Muscle of leg (tissue), 16 donors: ENCODE measurements at places on chromosomes 1 and 21. TPM values are rescaled to one million over a fixed set of nuclear protein-coding genes. Genes with fewer than 3 reads are reported as not detected.
A peak's percentile ranks its signal among the peaks of the same experiment; 100 is the strongest.

DNA sequence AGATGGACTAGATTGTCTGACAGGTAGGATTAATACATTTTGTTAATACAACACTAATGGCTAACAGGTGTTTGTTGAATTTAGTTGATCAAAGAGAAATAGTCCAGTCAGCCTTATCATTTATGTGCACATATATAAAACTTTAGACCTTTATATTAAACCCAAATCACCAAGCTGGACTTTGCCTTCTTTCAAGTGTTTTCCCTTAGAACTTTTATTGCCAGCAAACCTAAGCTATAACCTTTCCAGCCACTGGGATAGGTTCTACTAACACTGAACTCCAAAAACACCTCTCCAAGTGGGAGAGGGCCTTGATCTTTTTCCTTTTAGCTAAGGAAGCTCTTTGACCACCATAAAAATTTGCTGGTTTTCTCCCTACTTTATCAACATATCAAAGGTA lies 345.9 kb downstream of the PDE4B start:
- H3K36me3 ChIP-seq = no peaks in the 10 kb centered on the region
- no peaks in the 10 kb centered on the region for H3K4me1 ChIP-seq
- no peaks in the 10 kb centered on the region for H3K27me3 ChIP-seq
- no peak for DNase-seq

Gene CCDC185
- not detected for total RNA-seq

GRCh38 chr1:167455786-167456446 lies 62.4 kb downstream of the CD247 start:
- DNase-seq = peak; percentile 56
- H3K4me1 ChIP-seq = peaks cover 11% of the 10 kb centered on the region
- H3K36me3 ChIP-seq = no peaks in the 10 kb centered on the region
- peak overlapping the region; percentile 77 for H3K4me3 ChIP-seq
- peaks cover 26% of the 10 kb centered on the region for H3K27me3 ChIP-seq
- peak overlapping the region; percentile 86 for H3K27ac ChIP-seq

Gene NPPA
- 0.93 TPM for total RNA-seq

Gene MEGF6
- total RNA-seq = 20.8 TPM

Gene HOOK1
- total RNA-seq = 1.9 TPM

Gene IVNS1ABP
- 52.2 TPM for total RNA-seq

- peaks cover 8% of the 10 kb centered on the region for H3K36me3 ChIP-seq
- H3K27ac ChIP-seq = no peak overlapping the region
- H3K4me1 ChIP-seq = peaks cover 23% of the 10 kb centered on the region
- DNase-seq = peak; percentile 13
Measured at GRCh38 chr1:17440074-17440826, 773 bp upstream of the RCC2 start.

Gene TRAF3IP3
- total RNA-seq = 1.4 TPM

DNA sequence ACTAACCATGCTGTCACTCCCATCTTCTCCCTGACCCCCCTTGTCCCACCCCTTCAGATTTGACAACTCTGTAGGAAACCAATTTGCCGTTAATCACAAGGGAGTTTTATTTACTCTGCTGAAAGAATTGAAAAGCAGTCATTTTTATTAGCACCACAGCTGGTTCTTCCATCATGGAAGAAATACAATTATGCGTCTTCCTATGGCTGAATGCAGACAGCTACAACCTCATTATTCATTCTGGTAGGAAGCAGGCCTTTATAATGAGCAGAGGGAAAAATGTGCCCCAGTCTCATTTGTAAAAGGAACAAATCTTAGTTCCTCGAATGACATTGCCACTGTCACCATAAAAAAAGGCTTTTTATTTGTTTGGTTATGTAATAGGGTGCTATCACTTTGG lies 35.2 kb downstream of the JUN start:
- H3K36me3 ChIP-seq = no peaks in the 10 kb centered on the region
- no peaks in the 10 kb centered on the region for H3K27me3 ChIP-seq
- no peaks in the 10 kb centered on the region for H3K4me1 ChIP-seq
- H3K4me3 ChIP-seq = no peak overlapping the region

DNA sequence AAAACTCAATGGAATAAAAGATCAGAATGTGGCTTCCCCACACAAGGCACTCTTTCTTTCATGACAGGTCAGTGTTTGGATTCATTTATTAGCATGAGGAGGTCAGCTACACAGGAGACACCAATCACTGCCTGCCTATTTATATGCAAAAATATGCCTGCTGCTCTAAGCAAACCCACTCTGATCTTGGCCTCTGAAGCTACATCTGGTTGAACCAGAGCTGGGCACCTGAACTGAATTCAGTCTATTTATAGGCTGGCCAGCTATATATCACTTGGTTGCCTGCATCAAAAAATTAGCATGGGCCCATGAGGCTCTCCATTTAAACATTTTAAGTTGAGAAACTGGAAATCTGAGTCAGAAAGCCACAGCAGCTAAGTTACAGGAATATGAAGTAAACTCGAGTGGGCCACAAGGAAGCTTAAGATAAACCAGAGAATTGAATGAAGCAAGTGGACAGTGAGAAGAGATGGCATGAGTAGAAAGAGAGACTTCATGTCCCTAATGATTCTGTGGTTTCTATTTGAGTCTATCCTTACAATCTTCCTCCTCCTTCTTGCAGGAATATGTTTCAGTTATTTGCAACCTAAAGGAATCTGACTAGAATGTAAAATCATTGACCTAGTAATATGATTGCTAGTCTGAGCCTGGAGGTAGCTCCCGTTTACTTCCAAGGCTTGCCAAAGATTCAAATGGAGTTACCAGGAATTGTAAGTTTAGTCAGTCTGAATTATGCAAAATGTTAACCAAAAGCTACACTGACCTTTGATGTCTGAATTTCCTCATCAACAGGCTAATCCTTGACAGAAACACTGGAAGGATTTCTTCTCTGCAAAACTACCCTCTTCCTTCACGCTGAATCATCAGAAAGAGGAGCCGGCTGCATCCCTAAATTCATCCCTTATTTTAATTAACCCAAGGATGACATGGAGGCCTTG lies 17.7 kb downstream of the DDAH1 start:
- H3K27ac ChIP-seq = no peak overlapping the region
- peak; percentile 21 for DNase-seq
- no peak overlapping the region for H3K4me3 ChIP-seq
- no peaks in the 10 kb centered on the region for H3K36me3 ChIP-seq

Gene SLC25A34
- total RNA-seq = 5.8 TPM

Gene BRDT
- total RNA-seq = not detected

GRCh38 chr1:213094446-213094845 lies 43.4 kb downstream of the RPS6KC1 start:
- H3K36me3 ChIP-seq = no peaks in the 10 kb centered on the region
- DNase-seq = no peak
- H3K4me1 ChIP-seq = no peaks in the 10 kb centered on the region
- H3K4me3 ChIP-seq = no peak overlapping the region

Gene LENEP
- 0.40 TPM for total RNA-seq

Gene APCS
- total RNA-seq = not detected

Gene ORC1
- 2.9 TPM for total RNA-seq

Gene C1orf115
- total RNA-seq = 11.1 TPM

GRCh38 chr1:6743189-6744101 lies 41.8 kb upstream of the CAMTA1 start:
- peak; percentile 89 for DNase-seq
- H3K4me1 ChIP-seq = peaks cover 7% of the 10 kb centered on the region
- H3K36me3 ChIP-seq = no peaks in the 10 kb centered on the region

DNA sequence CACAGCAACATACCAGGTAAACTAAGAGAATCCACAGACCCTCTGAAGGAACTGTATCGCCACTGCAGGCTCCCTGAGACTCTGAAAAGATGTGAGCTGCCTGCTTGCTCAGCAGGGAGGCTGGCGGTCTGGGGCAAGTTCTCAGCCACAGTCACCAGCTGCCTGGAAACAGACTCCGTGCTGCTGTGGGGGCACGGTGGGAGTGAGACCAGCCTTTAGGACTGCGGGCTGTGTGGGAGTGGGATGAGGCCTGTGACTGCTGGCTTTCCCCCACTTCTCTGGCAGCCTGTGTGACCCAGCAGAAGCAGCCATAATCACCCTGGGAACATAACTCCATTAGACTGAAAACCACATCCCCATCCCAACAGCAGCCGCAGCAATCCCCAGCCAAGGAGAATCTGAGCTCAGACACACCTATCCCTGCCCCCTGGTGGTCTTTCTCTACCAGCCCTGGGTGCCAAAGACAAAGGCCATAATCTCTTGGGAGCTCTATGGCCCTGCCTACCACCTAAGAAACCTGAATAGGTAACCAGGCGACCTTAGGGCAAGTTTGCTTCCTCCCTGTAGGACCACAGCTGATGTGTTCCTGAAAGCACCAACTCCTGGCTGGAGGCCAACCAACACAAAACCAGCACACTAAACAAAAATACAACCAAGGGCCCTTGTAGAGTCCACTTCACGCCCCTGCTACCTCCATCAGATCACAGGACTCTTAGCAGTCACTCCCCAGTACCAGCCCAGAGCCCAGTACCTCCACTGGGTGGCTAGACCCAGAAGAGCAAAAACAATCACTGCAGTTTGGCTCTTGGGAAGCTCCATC lies 151.5 kb downstream of the SMYD3 start:
- H3K4me3 ChIP-seq = no peak overlapping the region
- H3K27me3 ChIP-seq = no peaks in the 10 kb centered on the region
- H3K4me1 ChIP-seq = no peaks in the 10 kb centered on the region
- no peak for DNase-seq
- no peaks in the 10 kb centered on the region for H3K36me3 ChIP-seq

- no peak for DNase-seq
- no peak overlapping the region for H3K27ac ChIP-seq
- H3K4me1 ChIP-seq = no peaks in the 10 kb centered on the region
- H3K27me3 ChIP-seq = no peaks in the 10 kb centered on the region
- no peak overlapping the region for H3K4me3 ChIP-seq
Measured at GRCh38 chr1:69038379-69038778, 529.3 kb upstream of the LRRC7 start.

DNA sequence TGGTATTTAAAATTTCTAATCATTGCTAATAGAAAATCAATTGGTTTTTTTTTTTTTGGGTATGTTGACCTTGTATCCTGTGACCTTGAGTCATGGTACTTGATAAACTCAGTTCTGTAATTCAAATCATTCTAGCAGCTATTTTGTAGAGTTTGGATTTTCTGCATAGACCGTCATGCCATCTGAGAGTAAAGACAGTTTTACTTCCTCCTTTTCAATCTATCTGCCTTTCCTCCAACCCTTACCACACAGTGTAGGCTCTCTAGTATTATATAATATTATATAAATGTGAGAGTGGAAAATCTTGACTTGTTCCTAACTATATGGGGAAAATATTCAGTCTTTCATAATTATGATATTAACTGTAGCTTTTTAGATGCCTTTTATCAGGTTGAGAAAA lies 7.0 kb downstream of the TDRD5 start:
- H3K36me3 ChIP-seq = no peaks in the 10 kb centered on the region
- no peaks in the 10 kb centered on the region for H3K4me1 ChIP-seq
- H3K4me3 ChIP-seq = no peak overlapping the region
- peaks cover 2% of the 10 kb centered on the region for H3K27me3 ChIP-seq
- DNase-seq = no peak
- H3K27ac ChIP-seq = no peak overlapping the region

DNA sequence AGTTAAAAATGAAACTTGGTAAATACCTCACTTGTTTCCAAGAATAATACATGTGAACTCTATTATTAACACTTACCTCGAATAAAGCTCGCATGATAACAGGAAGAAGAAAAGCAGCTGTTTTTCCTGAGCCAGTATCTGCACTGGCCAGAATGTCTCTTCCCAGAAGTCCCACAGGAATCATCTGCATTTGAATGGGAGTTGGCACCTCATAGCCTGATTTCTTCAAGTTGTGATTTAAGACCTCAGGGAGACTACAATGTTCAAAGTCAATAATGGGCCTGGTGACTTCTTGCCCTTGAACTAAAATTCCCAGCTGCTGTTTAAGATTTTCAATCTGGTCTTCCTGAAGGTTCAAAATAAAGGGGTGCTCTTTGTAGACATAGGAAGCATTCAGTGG lies 3.8 kb downstream of the DDX59 start:
- H3K4me1 ChIP-seq = peaks cover 6% of the 10 kb centered on the region
- no peaks in the 10 kb centered on the region for H3K27me3 ChIP-seq
- peaks cover 32% of the 10 kb centered on the region for H3K36me3 ChIP-seq
- no peak overlapping the region for H3K4me3 ChIP-seq
- H3K27ac ChIP-seq = no peak overlapping the region
- DNase-seq = peak; percentile 67

DNA sequence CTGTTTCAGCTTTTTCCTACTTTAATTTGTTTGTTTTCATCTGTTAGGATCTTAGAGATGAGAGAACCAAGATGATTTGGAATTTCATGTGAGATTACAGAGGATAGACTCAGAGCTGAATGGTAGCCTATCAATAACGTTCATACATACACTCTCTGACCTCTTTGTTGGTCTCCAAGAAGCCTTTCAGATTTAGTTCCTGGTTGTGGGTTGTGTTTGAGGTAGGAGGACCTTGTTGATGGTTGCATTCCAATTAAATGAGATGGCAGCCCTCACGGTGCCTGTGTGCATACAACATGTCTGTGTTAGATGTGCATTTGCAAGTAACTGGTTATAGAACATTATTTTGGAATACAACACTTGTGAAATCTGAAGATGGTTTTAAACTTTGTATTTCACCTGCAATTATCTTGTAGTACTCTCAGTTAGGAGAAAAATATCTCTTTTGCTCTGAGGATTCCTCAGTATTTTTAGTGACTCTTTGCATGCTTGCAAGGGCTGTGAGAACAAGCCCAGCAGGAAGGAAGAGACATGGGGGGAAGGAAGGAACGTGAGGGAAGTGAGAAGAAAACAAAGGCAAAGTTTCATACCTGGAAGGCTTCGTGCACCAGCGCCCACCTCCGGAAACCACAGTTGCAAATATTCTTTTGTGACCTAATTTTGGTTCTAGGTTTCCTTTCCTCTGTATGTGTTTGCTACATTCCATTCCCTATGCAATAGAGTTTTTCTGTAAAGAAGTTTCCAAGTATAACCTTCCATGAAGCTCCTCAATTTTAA lies 291.8 kb downstream of the DISC1 start:
- DNase-seq = no peak
- no peaks in the 10 kb centered on the region for H3K36me3 ChIP-seq
- peak overlapping the region; percentile 36 for H3K27ac ChIP-seq
- H3K27me3 ChIP-seq = no peaks in the 10 kb centered on the region

Gene CHIA
- not detected for total RNA-seq

Gene GPR25
- total RNA-seq = not detected

Gene EFHD2
- 18.3 TPM for total RNA-seq

GRCh38 chr1:166141969-166142368 lies 24.8 kb downstream of the FAM78B start:
- no peak overlapping the region for H3K4me3 ChIP-seq
- H3K36me3 ChIP-seq = no peaks in the 10 kb centered on the region
- no peaks in the 10 kb centered on the region for H3K27me3 ChIP-seq
- no peak overlapping the region for H3K27ac ChIP-seq
- peaks cover 1% of the 10 kb centered on the region for H3K4me1 ChIP-seq

GRCh38 chr1:24939675-24940193 lies 9.7 kb upstream of the RUNX3 start:
- no peak overlapping the region for H3K27ac ChIP-seq
- peaks cover 35% of the 10 kb centered on the region for H3K27me3 ChIP-seq
- no peaks in the 10 kb centered on the region for H3K4me1 ChIP-seq
- DNase-seq = no peak

DNA sequence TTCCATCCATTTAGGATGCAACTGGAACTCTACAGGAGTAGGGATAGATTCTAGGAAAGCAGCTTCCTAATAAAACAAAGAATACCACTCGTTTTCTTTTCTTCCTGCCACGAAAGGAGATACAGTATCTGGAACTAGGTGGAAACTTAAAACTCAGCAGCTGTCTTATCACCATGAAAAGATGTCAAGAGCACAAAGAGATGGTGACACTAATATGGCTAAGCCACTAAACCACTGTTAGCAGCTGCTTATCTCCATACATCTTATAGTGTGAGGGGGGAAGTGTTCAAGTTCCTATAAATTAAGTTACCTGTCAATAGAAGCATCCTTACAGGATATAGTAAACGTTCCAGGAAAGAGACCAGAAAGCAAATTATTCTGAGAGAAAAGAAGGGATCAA lies 162.5 kb downstream of the TYW3 start:
- H3K27ac ChIP-seq = no peak overlapping the region
- DNase-seq = no peak
- no peak overlapping the region for H3K4me3 ChIP-seq
- no peaks in the 10 kb centered on the region for H3K4me1 ChIP-seq
- H3K36me3 ChIP-seq = no peaks in the 10 kb centered on the region
- no peaks in the 10 kb centered on the region for H3K27me3 ChIP-seq
